Heart right ventricle (tissue), 16 donors: ENCODE measurements at places on chromosomes 6 and 20. TPM values are rescaled to one million over a fixed set of nuclear protein-coding genes. Genes with fewer than 3 reads are reported as not detected.
A peak's percentile ranks its signal among the peaks of the same experiment; 100 is the strongest.

PNPLA1 gene
- 0.21 TPM for total RNA-seq

FLRT3 gene
- 0.16 TPM for total RNA-seq

EYA2 gene
- total RNA-seq: 0.93 TPM

HLA-DRB5 gene
- total RNA-seq: 14.1 TPM

ACTL10 gene
- total RNA-seq: not detected

BPIFB1 gene
- not detected for total RNA-seq

LIN28B gene
- not detected for total RNA-seq

DNA sequence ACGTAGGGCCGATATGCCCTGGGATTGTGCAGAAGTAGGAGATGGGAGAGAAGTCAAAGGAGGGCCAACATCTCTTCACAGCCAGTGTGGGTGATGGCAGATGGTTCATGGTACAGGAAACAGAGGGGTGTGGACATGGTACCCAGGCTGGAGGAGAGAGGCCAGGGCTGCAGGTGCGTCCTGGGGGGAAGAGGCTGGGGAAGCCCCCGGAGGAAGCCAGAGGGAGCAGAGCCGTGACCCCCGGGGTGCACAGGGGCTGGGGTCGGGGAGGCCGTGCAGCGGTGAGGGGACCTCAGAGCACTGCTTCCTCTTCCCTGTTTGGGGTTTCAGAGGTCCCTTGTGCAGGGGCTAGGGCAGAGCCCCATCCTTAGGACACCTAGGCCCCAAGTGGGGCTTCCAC lies 11.2 kb upstream of the ZBTB46 start:
- H3K27me3 ChIP-seq: no peaks in the 10 kb centered on the region
- no peak for DNase-seq
- H3K36me3 ChIP-seq: no peaks in the 10 kb centered on the region

- no peaks in the 10 kb centered on the region for H3K27me3 ChIP-seq
- no peak for DNase-seq
- H3K27ac ChIP-seq: no peak overlapping the region
- H3K4me3 ChIP-seq: no peak overlapping the region
- peaks cover 18% of the 10 kb centered on the region for H3K4me1 ChIP-seq
Measured at GRCh38 chr6:145273136-145273535, 462.2 kb downstream of the EPM2A start.

DNA sequence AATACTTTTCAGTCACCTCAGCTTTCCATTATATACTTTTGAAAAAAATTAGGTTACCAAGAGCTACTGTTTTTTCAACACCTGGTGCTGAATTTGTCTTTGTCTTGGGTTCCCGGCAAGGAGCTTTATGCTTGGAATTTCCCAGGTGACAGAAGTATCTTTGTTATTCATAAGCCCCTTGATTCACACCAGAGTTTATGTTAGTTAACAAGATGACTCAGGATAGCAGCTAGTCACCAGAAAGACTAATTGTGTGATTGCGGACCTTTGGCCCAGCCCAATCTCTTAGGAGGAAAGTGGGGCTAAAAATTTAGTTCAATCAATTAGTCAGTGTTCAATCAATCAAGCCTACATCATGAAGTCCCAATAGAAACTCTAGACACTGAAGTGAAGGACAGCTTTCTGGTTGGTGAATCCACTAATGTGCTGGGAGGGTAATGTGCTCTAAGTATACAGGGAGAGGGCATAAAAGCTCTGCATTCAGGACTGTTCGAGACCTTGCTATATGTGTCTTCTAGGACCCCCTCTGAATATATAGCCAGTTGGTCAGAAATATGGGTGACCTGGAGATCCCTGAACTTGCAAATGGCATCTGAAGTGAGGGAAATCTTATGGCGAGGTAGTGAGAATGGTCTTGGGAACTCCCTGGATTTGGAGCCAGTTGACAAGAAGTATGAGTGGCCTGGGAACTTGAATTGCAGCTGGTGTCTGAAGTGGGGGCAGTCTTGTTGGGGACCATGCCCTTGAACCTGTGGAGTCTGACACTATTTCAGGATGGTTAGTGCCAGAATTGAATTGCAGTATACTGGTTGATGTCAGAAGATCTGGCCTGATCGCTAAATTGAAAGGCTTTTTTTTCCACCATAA lies 16.2 kb downstream of the TMEM30A start:
- H3K4me1 ChIP-seq: peaks cover 38% of the 10 kb centered on the region
- peak overlapping the region; percentile 1 for H3K27ac ChIP-seq
- H3K36me3 ChIP-seq: peaks cover 39% of the 10 kb centered on the region
- H3K4me3 ChIP-seq: no peak overlapping the region

GRCh38 chr6:35359346-35359743 lies 17.0 kb downstream of the PPARD start:
- H3K36me3 ChIP-seq: peaks cover 25% of the 10 kb centered on the region
- H3K4me3 ChIP-seq: no peak overlapping the region
- peak overlapping the region; percentile 64 for H3K27ac ChIP-seq
- peaks cover 54% of the 10 kb centered on the region for H3K4me1 ChIP-seq
- no peak for DNase-seq

- no peak for DNase-seq
- H3K4me3 ChIP-seq: no peak overlapping the region
- H3K4me1 ChIP-seq: no peaks in the 10 kb centered on the region
- H3K27ac ChIP-seq: no peak overlapping the region
- no peaks in the 10 kb centered on the region for H3K36me3 ChIP-seq
- H3K27me3 ChIP-seq: no peaks in the 10 kb centered on the region
Measured at GRCh38 chr6:8736156-8736895, 301.0 kb upstream of the SLC35B3 start.

DNA sequence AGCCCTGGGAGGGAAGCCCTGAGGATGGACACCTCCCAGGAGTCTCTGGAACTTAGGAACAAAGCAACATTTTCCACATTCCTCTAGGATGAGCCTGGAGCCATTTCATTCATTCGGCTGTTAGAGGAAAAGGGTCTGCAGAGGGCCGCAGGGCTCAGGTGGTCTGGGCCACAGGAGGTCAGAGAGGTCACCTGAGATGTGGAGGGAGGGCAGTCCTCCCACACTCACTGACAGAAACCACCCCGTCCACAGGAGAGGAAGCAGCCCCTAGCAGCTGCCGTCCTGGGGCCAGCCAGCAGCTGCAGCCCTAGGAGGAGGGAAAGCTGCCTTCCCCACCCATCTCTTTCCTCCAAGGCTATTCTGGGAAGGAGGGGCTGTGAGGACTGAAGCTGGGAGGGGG lies 207.0 kb downstream of the CDC5L start:
- no peaks in the 10 kb centered on the region for H3K36me3 ChIP-seq
- no peak for DNase-seq
- H3K27ac ChIP-seq: no peak overlapping the region
- no peaks in the 10 kb centered on the region for H3K27me3 ChIP-seq
- H3K4me1 ChIP-seq: no peaks in the 10 kb centered on the region

GRCh38 chr6:78942446-78942845 lies 75.1 kb downstream of the IRAK1BP1 start:
- no peak overlapping the region for H3K4me3 ChIP-seq
- H3K4me1 ChIP-seq: no peaks in the 10 kb centered on the region
- H3K27me3 ChIP-seq: no peaks in the 10 kb centered on the region
- no peak overlapping the region for H3K27ac ChIP-seq
- no peak for DNase-seq

DNA sequence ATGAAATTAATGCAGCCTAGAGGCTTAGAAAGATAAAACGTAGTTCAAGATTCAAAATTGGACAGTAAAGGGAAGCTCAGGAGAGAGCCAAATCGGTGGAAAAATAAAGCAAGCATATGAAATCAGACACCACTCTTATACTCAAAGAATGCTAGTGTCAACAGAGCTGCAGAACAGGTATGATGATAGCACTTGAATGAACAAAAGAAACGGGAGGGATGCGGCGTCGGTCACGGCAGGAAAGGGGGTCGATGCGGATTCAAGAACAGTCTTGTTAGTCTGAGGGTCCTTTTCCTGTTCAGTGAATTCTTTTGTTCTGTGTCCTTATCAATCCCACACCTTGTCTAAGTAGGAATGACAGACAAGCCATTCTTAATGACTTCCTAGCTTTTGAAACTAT lies 114.4 kb downstream of the FOXC1 start:
- no peaks in the 10 kb centered on the region for H3K27me3 ChIP-seq
- no peaks in the 10 kb centered on the region for H3K36me3 ChIP-seq
- DNase-seq: no peak
- H3K27ac ChIP-seq: peak overlapping the region; percentile 62

DNA sequence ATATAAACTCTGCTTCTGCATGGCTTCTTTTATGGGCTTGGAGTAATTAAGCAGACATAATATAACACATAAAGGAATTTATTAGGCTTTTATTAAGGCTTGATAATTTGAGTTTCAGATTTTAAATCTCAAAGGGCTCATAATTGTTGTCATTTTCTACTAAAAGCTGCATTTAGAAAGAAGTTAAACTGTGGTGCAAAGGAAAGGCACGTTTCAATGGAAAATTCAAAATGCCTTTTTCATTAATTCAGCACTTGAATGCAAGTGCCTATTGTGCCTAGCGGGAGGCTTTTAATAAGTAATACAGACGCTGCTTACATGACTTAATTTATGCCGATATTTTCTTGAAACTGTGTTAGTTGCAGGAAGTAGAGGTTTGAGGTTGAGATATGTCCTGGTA lies 431.8 kb upstream of the SOX4 start:
- DNase-seq: no peak
- no peaks in the 10 kb centered on the region for H3K36me3 ChIP-seq
- no peaks in the 10 kb centered on the region for H3K27me3 ChIP-seq
- no peak overlapping the region for H3K4me3 ChIP-seq
- no peaks in the 10 kb centered on the region for H3K4me1 ChIP-seq

DNA sequence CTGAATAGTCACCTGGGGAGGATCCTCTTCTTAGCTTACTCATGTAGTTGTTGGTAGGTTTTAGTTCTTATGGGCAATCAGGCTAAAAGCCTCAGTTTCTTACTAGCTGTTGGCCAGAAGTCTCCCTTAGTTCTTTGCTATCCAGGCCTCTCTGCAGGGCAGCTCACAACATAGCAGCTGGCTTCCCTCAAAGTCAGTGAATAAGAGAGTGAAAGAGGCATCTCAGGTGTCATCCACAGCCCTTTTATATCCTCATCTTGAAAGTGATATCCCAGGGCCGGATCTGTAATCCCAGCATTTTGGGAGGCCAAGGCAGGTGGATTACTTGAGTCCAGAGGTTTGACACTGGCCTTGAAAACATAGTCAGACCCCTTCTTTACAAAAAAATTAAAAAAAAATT lies 42.1 kb upstream of the FOXA2 start:
- no peaks in the 10 kb centered on the region for H3K4me1 ChIP-seq
- H3K27me3 ChIP-seq: no peaks in the 10 kb centered on the region
- H3K27ac ChIP-seq: no peak overlapping the region
- no peaks in the 10 kb centered on the region for H3K36me3 ChIP-seq
